ENCODE measurements at places on chromosomes 2 and 18.

- DNase-seq, result no peak
Measured at GRCh38 chr2:17959833-17960232, 81.4 kb downstream of the KCNS3 start.

DNA sequence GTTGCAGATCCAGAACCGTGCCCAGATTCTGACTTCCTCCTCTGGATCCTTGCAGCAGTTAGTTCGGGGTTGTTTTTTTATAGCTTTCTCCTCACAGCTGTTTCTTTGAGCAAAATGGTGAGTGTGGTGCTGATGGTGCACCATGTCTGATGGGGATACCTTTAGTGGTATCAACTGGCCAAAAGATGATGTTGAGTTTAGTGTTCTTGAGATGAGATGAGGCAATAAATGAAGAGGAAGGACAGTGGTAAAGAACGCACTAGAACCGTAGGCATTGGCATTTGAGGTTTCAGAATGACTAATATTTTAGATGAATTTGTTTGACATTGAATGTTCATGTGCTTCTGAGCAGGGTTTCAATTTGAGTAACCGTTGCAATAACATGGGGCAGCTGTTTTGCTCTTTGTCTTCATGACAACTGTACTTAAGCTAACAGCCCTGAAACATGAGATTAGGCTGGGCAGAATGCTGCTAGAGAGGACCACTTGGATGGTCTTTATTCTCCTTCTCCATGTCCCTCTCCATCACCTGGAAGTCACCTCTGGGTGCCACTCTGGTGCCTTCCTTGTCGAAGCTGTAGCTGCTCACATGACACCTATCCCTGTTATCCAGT lies 3.9 kb downstream of the CTLA4 start:
- peak; percentile 69 for DNase-seq

DNA sequence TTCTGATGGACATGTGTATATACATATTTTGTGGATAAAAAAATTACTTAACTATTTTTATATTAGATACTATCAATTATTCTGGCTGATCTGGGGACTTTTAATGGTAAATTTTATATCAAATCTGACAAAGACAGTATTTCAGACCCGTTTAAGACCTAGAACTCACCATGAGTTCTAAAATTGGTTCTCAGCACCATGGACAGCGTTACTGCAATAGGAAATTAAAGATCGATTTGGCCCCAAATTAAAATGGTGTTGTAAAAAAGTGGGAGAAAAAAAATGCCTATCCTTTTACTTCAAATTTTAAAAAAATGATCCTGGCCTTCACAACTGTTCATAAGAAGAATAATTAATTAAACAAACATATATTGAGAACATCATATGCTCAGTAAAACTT lies 919 bp upstream of the SCN2A start:
- peak; percentile 6 for DNase-seq

GRCh38 chr2:143110758-143111428 lies 18.3 kb upstream of the ARHGAP15 start:
- DNase-seq, result peak; percentile 82

- no peak for DNase-seq
Measured at GRCh38 chr2:8956774-8957173, 46.7 kb downstream of the MBOAT2 start.

DNA sequence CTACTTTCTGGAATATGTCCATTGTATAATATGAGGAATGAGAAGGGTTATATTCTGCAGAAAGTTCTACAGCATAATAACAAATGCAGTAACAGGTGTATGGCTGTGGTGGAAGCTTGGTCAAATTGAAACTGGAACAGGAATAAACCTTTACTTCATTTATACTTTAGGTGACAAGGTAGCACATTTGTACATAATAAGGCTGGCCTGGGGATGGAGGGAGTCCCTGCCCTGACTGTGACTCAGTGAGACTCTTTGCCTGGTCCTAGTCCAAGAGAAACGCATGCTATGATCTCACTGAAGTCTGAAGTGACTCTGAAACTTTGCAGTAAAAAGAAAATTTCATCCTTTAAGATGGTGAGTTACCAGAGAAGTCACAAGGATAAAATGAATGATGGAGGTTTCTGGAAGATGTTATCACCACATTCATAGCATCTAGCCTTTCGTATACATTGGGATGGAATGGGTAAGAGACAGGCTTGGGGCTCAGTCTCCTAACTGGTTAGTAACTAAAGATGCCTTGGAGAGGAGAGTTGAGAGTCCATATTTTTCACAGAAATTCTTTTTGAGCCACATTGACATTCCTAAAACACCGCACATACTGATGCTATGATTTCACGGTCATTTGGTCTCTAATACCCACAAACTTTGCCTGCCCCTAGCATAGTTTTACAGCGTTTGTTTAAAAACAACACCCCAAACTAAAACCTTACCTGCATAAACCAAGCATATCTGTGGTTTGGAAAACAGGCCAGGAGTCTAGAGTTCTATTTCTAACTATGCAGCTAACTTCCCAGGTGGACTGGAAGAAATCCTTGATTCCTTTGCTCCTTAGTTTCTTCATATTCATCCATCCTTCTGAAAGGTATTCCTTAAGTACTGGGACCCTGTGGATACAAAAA lies 42.4 kb upstream of the NABP1 start:
- DNase-seq, result peak; percentile 60

DNA sequence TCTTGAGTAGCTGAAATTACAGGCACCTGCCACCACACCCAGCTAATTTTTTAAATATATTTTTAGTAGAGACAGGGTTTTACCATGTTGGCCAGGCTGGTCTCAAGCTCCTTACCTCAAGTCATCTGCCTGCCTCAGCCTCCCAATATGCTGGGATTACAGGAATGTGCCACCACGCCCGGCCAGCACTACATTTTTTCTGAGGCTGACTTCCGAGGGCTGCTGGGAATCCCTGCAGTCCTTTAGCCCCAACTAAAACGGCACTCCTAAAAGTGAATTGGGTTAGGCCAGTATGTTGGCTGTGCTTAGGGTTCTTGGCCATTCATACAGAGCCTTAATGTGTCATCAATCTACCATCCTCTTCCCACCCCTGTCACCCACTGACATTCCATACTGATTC lies 375.4 kb downstream of the DCC start:
- DNase-seq, result no peak

DNA sequence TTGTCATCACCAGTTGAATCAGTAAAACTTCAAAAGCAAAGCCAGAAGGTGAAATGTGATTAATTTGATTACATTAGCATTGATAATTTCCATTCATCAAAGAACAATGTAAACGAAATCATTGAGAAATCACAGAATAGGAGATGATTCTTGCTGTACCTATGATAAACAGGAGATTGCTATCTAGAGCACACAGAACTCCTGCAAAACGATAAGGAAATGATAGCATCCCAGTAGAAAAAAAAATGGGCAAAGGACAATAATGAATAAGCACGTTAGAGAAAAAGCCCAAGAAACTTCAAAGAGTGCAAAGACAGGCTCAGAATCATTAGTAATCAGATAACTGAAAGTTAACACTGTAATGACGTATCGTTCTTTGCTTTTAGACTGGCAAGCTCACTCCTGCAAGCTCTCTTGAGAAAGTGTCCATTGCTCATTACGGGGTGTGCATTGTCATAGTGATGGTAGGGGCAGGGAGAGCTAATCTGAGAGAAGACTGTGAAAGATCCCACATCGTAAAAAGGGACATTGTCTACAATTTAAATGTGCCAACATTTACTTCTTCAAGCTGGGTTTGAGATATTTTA lies 143.6 kb downstream of the SPP2 start:
- DNase-seq, result no peak

All from activated naive CD4-positive, alpha-beta T cell treated with anti-CD3 and anti-CD28 coated beads for 36 hours (primary cell).